Kasumi-1 (cell line): ENCODE measurements at places on chromosomes 5 and 9.
A peak's percentile ranks its signal among the peaks of the same experiment; 100 is the strongest.

- no peak for DNase-seq
Observed at GRCh38 chr5:74476819-74477453, 163.6 kb downstream of the ENC1 start.

DNA sequence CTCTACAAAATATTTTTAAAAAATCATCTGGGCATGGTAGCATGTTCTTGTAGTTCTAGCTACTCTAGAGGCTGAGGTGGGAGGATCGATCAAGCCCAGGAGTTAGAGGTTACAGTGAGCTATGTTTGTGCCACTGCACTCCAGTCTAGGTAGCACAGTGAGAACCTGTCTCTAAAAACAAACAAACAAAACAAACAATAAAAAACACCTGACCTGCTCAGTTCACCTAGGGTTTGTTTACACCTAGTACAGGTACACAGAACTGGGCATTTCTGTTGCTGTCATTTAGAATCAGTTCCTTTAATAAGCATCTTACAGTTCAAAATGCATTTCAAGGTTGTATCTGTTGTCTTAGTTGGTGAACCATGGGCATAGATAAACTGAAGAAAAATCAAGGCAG lies 95.3 kb downstream of the MEGF10 start:
- no peak for DNase-seq

GRCh38 chr5:136622747-136623146 lies 257.4 kb upstream of the TRPC7 start:
- DNase-seq = no peak

GRCh38 chr5:77181596-77182304 lies 28.7 kb upstream of the PDE8B start:
- DNase-seq = no peak

DNA sequence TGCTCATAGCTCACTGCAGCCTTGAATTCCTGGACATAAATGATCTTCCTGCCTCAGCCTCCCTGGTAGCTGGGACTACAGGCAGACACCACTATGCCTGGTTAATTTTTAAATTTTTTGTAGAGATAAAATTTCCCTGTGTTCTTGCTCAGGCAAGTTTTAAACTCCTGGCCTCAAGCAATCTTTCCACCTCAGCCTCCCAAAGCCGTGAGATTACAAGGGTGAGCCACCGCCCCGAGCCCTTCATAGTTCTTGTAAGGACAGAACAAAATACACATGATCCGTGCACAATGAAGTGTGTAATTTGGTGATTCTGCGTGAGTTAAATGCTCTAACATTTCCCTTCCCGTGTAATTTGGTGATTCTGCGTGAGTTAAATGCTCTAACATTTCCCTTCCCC lies 27.7 kb upstream of the MYO10 start:
- DNase-seq = no peak

GRCh38 chr5:36177154-36177553 lies 25.2 kb downstream of the SKP2 start:
- DNase-seq = no peak

DNA sequence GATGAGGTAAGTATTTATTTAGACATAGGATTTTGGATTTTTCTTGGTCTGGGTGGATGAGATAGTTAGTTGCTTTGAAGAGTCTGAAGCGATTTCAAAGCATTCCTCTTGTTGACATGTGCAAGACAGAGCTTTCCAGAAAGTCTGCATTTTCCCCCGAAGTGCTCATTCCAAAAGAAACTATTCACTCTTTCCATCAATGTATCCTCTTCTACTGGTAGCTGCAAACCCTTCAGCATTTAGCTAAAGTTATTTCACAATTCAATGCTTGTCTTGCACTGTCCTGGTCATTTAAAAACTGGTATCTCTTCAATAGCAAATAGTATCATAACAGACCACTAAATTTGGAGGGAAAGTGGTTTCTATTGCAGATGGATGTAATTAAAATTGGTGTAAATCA lies 13.0 kb downstream of the NREP start:
- no peak for DNase-seq

GRCh38 chr5:136028782-136029742 lies at the start of gene TGFBI:
Gene TGFBI (plus strand): TSS chr5:136028988. CDS start chr5:136029056, 68 bp downstream.
- DNase-seq = no peak

- DNase-seq = no peak
Observed at GRCh38 chr5:38393636-38394035, 135.3 kb downstream of the EGFLAM start.

GRCh38 chr5:151703780-151704179 lies 17.1 kb upstream of the SPARC start:
- DNase-seq = no peak

- DNase-seq = no peak
Observed at GRCh38 chr5:82297711-82298110, 19.6 kb upstream of the RPS23 start.

- peak; percentile 81 for DNase-seq
Observed at GRCh38 chr5:88690409-88691229, 192.4 kb downstream of the MEF2C start.

GRCh38 chr9:135879237-135879601 lies 28.1 kb downstream of the CAMSAP1 start:
- no peak for DNase-seq

GRCh38 chr5:78971998-78972397 lies 13.1 kb downstream of the ARSB start:
- DNase-seq = no peak

- no peak for DNase-seq
Observed at GRCh38 chr5:172573120-172573882, 67.8 kb upstream of the NEURL1B start.

- DNase-seq = no peak
Observed at GRCh38 chr5:166045961-166046360, 2245.5 kb upstream of the WWC1 start.

GRCh38 chr9:38226491-38226951 lies 157.5 kb upstream of the SHB start:
- peak; percentile 60 for DNase-seq

DNA sequence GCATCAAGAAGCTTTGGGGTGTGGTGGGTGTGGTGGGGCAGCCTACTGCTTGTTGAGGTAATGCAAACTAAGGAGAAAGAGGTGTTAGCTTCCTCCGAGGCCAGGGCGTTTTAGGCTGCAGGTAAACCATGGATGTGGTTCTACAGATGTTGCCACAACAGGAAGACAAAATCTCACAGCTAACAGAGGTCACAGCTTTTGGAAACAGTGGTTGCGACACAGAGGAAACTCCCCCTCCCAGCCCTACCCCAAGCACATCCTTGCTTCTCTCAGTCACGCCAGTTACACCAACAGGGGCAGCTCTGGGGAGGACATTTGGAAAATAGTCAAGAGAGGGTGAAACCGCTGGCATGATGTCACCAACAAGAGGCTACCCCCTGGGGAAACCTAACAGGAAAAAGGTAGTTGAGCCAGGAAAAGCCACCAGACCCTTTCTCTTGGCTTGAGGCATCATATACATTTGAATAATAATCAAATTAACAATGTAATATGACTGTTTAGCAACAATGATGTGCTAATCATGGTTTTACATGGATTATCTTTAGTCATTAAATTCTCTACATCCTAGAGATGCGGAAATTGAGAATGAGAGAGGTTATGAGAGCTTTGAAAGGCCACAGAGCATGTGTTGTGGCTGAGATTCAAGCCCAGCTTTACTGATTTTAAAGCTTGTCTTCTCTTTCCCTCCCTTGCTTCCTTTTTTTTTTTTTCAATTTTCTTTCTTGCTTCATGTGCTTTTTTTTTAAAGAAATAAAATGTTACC lies 82.2 kb upstream of the IL12B start:
- peak; percentile 70 for DNase-seq

- DNase-seq = peak; percentile 16
Observed at GRCh38 chr5:167861129-167861927, 430.1 kb upstream of the WWC1 start.

- no peak for DNase-seq
Observed at GRCh38 chr5:133029416-133029815, 3.1 kb upstream of the ZCCHC10 start.

DNA sequence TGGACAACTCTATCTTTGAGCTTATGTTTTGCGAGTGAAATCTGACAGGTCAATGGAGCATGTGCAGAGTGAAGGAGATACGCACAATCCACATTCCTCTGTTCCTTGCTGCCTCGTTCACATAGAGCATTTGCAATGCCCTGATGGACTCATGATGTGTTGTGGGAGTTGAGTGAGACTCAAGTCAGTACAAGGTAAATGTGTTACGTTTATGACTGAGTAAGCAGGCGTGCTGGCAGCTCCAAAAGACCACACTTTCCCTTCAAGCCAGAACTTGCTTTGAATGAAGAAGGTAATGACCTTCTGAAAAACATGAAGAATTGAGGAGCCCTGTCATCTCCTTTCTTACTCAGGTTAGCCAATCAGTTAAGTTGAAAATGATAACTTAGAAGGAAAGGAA lies 477.8 kb downstream of the CTNND2 start:
- no peak for DNase-seq

GRCh38 chr9:80496901-80497556 lies 925.3 kb downstream of the TLE4 start:
- DNase-seq = no peak

DNA sequence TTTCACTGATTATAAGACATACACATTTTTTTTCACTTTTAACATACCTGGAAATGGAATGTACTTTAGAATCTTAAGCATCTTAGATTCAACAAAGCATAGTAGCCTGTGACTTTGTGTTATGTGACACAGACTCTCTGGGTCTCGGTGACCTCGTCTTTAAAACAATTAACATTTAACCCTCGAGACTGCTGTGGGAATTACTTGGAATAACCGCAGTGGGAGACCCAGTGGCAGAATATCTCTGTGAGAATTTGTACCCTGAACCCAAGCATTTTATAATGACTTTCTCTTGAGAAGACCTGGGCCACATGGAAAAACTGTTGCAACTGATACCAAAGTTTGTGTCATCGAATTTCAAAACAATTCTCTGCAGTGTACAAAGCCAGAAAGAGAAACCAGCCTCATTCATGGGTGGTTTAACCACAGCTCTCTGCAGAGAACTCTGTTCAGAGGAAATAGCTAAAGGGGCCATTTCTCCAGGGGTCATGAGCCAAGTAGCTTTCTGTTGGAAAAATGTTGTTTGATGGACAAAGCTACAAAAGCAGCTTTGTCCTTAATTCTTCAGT lies 10.0 kb upstream of the RETREG1 start:
- DNase-seq = peak; percentile 59

- DNase-seq = peak; percentile 39
Observed at GRCh38 chr9:79592726-79593493, 21.1 kb downstream of the TLE4 start.

DNA sequence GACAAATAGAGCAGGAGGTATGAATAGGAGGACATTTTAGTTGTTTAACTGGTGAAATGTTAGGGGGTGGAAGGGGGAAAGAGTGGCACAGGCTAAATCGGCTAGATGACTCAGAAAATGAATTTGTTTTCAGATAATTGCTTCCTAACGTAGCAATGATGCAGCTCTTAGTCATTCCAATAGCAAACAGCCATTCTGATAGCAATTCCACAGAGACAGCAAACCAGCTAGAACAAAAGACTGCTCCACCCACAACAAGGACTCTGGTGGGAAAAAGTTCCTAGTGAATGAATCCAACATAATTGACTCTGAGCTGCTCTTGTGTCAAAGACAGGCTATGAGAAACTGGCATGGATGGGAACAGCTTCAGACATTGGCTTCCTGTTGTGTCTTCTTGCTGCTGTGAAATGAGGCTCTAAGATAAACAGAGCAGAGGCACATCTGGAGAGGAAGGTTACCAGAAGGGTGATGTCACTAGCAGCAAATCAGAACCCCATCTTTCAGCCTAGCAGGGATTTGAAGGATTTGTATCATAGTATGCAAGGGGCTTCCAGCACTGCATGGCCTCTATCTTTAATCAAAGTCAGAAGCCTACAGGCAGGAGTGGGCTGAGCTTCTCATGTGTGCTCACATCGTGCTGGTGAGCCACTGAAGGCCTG lies 28.1 kb upstream of the F2RL1 start:
- no peak for DNase-seq

- DNase-seq = peak; percentile 56
Observed at GRCh38 chr5:60700416-60700757, 421 bp upstream of the DEPDC1B start.

DNA sequence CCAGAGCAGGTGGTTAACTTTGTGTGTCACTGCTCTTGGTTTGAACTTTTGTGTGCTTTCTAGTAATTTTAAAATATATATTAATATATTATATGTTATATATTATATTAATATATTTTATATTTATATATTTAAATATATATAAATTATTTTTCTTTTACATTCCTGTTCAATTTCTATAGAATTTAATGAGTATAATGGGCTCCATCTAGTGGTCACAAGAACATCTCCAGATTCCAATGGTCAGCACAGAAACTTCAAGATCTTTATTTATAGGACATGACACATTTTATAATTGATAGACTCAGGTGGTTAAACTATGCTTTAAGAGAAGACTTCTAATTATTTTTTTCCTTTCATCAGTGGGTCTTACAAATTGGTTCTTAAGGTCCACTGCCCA lies 39.1 kb downstream of the COL23A1 start:
- peak; percentile 65 for DNase-seq
